GM12864 (cell line): ENCODE measurements at places on chromosomes 13 and 19.

- DNase-seq = no peak
Observed at GRCh38 chr13:60758637-60759036, 361.6 kb downstream of the TDRD3 start.

DNA sequence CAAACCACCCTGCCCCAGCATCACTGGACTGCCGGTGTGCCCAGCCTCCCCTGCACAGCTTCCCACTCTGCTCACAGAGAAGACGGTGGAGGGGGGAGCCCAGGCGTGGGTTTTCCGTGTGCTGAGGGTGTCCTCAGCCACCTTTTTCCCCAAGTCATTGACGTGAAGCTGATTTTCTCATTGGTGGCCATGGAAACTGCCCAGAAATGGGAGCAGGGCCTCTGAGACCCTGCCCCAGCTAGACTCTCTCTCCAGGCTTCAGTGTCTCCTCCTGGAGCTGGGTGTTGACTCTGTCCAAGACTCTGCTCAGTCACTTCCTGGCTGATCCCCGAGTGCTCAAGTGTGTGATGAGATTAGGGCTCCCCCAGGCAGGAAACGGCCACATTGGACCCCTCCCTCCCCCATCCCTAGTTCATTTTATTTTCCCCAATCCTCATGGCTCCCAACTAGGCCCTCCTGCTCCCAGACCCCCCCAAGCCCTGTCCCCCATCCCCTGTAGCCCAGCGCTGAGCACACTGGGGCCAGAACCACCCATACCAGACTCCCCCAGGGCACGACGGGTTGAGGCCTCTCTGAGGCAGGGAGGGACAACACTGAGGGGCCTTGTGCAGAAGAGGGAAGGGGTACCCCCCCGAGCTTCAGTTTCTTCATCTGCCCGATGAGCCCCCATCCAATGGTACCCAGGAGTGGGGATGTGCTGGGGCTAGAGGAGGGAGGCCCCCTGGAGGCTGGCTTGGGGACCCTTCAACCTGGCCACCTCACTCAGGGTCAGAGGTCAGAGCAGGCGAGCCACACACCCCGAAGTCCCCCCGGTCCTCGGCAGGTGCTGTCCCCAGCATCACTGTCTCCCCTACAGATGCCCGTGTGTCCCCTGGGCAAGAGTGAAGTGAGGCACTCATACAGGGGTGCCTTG, 1.2 kb upstream of the F2RL3 start:
- DNase-seq = no peak

DNA sequence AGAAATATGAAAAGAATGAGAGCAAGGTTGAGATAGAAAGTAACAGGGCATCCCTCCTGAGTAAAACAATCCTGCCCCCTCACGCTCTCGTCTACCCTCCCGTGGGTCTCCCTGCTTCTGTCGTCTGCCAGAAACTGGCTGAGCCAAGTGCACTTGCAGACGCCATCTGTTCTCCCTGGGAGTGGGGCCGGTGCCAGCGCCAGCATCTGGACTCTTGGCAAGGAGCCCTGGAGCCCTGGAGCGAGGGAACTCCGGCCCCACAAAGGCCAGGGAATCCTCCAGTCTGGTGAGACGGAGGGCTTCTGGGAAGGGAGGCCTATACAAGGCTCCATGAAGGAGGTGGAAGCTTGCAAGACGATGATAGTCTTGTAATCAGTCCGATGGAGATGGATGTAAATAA, 2.3 kb upstream of the TMEM91 start:
- no peak for DNase-seq

GRCh38 chr19:29294343-29294811, 81.4 kb upstream of the UQCRFS1 start:
- DNase-seq = no peak

GRCh38 chr13:24199016-24199415, 38.5 kb downstream of the SPATA13 start:
- no peak for DNase-seq

GRCh38 chr13:94232161-94232950, 247.1 kb downstream of the DCT start:
- DNase-seq = no peak

- DNase-seq = no peak
Observed at GRCh38 chr13:112744168-112745021, 54.6 kb downstream of the ATP11A start.

GRCh38 chr13:26678796-26679195, 81.8 kb downstream of the GPR12 start:
- no peak for DNase-seq

DNA sequence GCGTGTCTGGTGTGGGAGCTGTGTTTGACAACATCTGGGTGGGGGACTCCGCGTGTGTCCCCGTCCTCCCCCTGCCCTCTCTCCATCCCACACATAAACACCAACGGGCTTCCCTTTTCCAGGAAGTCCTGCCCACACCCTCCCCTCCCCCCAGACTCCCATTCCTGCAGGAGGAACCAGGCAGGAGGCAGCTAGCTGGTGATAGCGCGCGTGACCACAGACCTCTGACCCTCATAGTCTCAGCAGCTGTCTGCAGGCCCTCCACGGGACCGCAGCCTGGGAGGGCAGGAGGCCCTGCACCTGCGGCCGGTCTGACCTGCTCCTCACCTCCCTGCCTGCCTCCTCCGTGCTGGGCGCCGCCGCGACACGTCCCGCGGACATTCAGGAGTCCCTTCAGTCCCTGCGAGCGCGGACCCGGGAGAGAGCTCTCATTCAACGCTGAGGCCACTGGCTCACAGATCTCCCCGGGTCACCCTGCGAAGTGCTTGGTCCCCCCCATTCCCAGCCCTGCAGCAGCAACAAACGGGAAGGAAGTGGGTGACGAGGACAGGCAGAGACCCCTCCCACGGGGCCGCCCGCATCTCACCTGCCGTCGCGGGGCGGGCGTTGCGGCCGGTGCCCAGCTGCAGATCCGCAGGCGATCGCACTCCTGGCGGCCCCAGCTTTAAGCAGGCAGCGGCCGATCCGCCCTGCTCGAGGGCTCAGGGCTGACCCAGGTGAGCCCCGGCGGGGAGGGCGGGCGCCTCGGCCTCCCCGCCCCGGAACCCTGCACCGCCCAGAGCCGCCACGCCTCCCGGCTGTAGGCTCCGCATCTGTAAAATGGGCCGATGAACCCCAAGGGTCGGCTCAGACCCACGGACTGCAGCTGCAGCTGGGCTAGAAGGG, 1.1 kb upstream of the ACP5 start:
- no peak for DNase-seq

DNA sequence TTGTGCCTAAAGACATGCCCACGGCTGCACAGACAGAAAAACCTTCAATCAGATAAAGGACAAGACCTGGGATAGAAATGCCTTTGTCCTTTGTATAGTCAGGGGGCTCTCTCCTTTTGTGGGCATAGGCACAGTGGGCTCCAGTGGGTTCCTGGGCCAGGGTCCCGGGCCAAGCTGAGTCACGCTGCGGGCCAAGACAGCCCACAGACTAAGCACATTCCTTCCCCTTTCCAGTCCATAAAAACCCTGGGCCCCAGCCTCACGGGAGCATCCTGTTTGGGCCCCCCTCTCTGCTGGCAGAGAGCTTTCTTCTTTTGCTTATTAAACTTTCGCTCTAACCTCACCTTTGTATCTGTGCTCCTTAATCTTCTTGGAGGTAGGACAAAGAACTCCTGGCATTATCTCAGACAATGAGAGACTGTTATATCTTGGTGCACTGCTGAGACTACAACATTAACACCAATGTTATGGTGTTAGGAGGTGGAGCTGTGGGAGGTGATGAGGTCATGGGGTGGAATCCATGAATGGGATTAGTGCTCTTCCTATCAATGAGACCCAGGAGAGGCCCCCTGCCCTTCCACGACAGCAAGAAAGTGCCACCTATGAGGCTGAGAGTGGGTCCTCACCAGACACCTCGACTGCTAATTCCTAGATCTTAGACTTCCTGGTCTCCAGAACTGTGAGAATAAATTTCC, 20.8 kb upstream of the FBXL3 start:
- DNase-seq = no peak

GRCh38 chr13:21695546-21695945, 24.7 kb downstream of the FGF9 start:
- no peak for DNase-seq

DNA sequence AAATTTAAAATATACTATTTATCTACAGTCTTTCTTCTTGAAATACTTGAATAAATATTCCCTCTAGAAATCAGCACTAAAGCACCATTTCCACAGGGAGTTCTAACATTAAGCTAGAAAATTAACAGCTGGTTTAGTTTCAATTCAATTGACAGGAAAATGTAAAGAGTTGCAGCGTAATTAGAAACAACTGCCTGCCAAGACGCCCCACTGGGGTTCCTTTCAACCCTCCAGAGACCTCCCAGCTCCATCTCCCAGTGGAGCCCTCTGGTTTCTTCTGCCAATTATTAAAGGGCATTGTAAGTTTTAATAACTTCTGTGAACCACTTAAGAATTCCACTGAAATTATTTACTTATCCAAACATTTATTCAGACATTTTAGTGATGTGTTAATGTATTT, 4.2 kb downstream of the GJA3 start:
- DNase-seq = no peak

- DNase-seq = no peak
Observed at GRCh38 chr13:38667526-38668109, 19.3 kb upstream of the FREM2 start.

- no peak for DNase-seq
Observed at GRCh38 chr13:28494504-28494777, 487 bp downstream of the FLT1 start.

- no peak for DNase-seq
Observed at GRCh38 chr19:708154-709143, at the start of gene PALM. PALM (plus strand) TSS chr19:708935; CDS start chr19:709147, 212 bp downstream.
